ENCODE measurements at places on chromosomes 5 and 9.

DNA sequence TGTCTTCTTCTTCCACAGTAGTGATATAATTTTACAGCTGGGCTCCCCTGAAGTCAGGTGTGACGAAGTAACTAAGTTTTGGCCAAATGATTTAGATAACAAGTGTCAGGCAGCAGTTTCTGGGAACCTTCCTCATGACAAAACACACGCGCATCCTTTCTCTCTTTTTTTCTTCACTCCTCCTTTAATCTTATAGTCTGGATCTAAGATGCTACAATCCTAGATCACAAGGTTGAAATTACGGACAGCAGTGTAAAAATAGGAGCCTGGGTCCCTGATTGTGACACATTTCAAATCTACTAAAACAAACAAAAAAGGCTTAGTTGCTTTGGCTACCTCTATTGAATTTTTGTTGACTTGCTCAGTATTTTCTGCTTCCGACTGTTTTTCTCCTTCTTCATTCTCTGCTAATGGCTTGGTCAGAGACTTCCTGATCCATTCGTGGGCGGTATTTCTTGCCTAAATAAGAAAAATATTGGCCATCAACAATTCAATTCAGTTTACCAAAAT lies 36.1 kb downstream of the FAM114A2 start:
- DNase-seq, result no peak

GRCh38 chr5:79577693-79578092 lies 34.5 kb upstream of the TENT2 start:
- no peak for DNase-seq

DNA sequence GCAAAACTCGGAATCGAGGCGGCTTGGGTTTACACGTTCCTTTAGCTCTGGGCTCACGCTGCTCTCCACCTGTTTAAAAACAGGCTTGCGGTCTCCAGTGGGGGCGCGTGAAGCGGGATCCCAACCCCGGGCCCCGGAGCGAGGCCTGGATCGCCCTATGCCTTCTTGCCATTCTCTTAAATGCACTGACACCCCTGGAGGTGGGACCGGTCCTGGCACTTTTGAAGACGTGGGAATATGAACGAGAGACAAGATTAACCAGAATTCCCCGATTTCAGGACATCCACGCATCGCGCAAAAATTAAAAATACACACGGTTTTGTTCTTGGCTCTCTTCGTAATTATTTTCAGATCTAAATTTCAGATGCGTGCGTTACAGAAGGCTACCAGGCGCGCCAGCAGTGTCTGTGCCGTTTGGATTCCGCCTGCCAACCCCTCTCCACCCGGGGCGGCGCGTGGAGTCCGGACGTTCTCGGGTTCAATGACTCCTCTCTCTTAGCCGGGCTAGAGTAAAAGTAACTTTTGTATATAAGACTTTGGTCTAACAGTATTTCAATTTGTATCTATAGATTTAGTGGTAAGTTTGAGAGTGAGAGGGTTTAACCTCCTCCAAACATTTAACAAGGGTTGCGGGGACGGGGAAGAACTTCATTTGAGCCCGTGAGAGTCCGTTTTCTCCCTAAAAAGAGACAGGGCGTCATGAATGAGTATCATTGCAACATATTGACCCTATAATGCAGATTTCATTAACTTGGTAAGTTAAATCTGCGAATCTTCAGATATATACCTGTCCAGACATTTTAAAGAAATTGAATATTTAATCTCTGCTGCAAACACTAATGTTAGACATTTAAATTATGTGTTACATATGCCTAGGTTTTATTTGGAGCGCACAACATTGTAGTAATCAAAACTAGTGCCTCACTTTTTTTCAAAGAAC lies 3.8 kb downstream of the FOXD1 start:
- no peak for DNase-seq

DNA sequence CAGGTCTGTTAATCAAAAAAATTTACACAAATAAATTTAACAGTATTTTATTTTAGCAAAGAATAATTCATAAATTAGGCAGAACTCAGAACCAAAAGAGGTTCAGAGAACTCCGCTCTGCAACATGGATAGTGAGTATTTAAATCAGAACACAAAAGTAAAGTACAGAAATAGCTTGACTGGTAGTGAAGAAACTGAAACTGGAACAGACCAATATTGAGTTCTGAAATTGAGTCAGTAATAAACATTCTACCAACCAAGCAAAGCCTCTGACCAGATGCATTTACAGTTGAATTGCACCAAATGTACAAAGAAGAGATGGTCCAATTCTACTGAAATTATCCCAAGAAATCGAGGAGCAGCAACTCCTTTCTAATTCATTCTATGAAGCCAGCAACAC lies 1542.8 kb downstream of the EFNA5 start:
- DNase-seq, result no peak

DNA sequence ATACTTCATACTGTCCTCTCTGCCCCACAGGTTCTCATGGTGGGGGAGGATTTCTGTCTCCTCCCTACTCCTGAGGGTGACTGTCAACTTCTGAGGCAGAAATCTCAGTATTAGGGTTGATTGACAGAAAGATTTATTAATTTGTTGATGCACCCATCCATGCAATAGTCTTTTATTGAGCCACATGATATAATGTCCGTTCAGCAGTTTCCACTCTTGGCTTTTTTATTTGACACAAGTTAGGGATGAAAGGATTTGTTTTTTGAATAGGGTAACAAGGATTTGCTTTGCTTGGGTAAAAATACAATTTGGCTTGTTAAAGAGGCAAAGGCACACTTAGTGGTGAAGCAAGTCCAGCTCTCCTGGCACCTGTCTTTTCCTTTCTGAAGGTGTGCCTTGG lies 125.0 kb downstream of the ADAMTSL1 start:
- no peak for DNase-seq

GRCh38 chr5:124670722-124671184 lies 75.7 kb downstream of the ZNF608 start:
- DNase-seq, result no peak

DNA sequence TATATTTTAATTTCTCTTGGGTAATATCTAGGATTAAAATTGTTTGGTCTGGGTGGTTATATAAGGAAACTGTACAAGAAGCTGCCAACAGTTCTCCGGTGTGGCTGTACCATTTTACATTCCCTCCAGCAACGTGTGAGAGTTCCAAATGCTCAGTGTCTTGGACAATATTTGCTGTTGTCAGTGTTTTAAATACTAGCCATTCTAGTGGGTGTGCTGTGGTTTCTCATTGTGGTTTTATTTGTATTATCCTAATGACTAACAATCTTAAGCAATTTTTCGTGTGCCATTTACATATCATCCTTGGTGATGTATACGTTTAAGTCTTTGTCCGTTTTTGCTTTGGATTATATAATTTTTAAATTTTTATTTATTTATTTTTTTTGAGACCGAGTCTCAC lies 34.0 kb downstream of the TNFSF15 start:
- no peak for DNase-seq

DNA sequence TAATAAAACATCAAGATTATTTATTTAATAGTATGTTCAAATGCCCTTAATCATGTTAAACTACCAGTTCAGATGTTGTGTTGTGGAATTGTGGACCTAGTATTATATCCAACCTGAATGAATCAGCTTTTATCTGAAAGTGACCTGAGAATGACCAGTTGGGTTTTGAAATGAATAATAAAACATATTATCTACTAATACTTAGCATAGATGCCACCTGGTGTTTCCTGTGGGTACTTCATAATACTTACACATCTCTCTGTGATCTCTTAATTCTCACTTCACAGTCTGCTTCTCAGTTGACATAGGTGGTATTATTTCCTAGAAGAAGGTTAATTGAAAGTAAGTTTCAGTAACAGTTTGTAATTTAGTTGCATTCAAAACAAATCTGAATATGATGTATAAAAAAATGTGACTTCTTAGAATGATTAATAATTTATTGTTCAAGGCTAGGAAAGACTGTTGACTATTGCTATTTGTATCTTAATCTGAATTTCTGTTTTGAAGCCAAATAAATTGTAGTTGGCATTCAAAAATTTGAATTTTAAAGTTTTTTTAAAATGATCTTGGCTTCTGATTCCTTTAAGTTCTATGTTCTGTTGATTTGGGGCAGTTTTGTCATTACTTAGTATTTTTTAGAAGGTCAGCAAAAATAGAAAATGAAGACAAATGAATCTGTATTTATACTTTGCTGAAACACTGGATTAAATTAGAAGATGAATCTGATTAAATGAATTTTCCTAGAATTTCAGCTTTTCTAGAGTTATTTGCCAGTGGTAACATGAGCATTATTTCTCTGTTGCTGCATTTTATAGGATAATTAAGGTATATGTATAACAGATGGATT lies 48.2 kb downstream of the KIF2A start:
- DNase-seq, result no peak

- no peak for DNase-seq
Observed at GRCh38 chr5:39584927-39585326, 160.1 kb upstream of the DAB2 start.

- no peak for DNase-seq
Observed at GRCh38 chr9:98334796-98335195, 79.3 kb upstream of the TBC1D2 start.

DNA sequence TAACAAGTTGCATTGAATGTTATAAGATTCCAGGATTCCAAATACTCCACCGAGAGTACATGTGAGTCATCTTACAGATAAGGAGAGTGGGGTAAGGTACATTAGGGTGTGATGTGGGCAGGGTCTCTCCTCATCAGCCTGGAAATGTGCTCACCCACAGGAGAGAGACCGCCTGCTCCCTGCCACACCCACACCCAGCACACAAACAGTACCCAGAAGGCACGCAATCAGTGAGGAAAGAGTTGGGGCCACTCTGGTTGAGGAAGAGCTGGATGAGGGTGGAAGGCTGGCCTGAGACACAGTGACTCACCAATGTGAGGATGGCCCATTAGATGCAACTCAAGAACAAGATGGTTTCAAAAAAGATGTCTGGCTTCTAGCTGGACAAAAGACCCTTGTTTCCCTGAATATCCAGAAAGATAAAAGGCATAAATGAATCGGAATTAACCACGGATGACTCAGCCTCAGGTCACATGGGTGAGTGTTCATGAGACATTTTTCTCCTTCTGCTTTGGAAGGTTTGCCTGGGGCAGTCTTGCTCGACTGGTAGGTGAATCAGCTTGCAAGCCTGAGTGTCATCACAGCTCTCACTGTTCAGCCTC lies 51.1 kb upstream of the LHFPL2 start:
- no peak for DNase-seq

GRCh38 chr9:111001526-111001925 lies 36.7 kb downstream of the LPAR1 start:
- DNase-seq, result no peak

DNA sequence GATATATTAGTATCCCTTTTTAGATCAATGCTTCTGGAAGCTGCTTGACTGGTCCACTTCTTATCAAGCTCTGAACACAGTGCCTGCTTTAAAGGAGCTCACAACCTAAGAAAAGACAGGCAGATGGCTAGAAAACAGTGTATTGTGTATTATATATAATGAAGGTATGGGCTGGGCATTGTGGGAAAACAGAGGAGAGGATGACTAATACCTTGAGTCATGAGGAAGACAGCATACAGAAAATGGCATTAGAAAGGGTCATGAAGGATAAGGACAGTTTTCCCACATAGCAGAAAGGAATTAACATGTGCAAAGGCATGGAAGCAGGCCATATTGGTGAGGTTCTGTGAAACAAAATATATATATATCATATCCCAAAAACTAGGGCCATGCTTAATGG lies 309.6 kb downstream of the MLLT3 start:
- no peak for DNase-seq

DNA sequence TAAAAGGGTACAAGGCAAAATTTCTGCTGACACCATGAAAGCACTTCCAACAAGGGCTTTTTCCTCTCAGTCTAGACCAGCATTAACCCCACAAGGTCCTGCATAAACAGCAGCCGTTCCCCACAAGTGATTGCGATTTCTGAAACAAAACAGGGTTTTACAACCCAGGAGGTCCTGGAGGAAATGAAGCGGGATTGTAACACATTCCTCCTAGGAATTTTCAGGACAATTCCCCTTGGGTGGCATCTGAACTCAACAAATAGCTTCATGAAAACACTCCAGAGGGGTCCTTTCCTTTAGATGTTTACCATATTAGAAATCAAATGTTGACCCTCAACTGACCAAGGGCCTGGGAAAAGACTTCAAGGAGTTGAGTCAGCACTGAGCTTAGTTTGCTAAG lies 36.7 kb upstream of the SHC3 start:
- DNase-seq, result no peak

DNA sequence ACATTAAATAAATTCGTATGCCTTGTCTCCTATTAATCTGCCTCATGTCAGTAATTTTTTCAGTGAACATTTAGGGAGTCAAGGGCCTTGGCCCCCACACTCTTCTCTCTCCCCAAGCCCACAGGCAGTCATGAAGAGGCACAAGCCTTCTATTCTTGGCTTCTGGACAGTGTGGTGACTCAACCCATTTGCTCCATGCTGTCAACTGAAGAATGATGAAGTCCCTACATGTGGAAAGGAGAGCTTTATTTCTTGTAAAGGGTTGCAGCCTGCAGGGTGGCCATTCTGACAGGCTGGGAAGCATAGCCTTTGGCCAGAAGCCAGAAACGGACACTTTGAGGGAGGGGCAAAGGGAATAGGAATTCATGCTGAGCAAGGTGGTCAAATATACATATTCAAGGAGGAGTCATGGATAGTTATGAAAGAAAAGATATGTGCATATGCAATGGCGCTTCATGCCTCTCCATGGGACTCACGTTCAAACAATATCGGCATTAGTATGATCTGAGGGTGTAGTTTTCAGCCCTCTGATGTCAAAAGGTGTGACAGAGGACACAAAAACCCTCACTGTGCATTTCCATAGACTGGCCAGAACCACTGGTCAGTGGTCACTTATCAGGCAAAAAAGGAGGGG lies 31.3 kb downstream of the ANKRA2 start:
- no peak for DNase-seq

GRCh38 chr9:95350266-95350665 lies 32.8 kb upstream of the FANCC start:
- no peak for DNase-seq

GRCh38 chr9:105418588-105419500 lies 29.0 kb upstream of the FSD1L start:
- no peak for DNase-seq

GRCh38 chr9:126613651-126614050 lies at the start of gene LMX1B:
TSS of gene LMX1B (plus strand) at chr9:126613928. CDS start at chr9:126614450, 522 bp downstream.
- DNase-seq, result no peak

- DNase-seq, result no peak
Observed at GRCh38 chr5:68352166-68352565, 136.6 kb downstream of the PIK3R1 start.

DNA sequence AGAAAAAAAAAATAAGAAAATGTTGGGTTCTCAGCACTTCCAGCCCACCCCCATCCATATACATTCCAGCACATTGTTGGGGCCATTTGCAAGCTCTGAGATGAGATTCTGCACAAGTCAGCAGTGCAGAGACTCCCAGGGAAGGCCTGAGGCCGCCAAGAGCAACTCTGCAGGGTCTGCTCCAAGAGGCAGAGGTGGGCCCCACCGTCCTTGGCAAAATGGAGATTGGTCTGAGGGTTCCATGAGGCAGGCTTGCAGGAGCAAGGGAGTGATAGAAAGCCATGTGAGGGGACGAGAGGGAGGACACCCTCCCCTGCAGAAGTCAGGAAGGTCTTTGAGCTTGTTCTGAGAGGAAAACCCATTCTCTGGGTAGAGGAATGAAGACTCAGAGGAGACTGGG lies 51.9 kb upstream of the SAP30L start:
- no peak for DNase-seq

GRCh38 chr5:88736494-88736893 lies 146.5 kb downstream of the MEF2C start:
- DNase-seq, result no peak

Data from GM18507 (cell line).